ENCODE measurements at places on chromosomes 13 and 19. TPM values are rescaled to one million over a fixed set of nuclear protein-coding genes. Genes with fewer than 3 reads are reported as not detected.

DNA sequence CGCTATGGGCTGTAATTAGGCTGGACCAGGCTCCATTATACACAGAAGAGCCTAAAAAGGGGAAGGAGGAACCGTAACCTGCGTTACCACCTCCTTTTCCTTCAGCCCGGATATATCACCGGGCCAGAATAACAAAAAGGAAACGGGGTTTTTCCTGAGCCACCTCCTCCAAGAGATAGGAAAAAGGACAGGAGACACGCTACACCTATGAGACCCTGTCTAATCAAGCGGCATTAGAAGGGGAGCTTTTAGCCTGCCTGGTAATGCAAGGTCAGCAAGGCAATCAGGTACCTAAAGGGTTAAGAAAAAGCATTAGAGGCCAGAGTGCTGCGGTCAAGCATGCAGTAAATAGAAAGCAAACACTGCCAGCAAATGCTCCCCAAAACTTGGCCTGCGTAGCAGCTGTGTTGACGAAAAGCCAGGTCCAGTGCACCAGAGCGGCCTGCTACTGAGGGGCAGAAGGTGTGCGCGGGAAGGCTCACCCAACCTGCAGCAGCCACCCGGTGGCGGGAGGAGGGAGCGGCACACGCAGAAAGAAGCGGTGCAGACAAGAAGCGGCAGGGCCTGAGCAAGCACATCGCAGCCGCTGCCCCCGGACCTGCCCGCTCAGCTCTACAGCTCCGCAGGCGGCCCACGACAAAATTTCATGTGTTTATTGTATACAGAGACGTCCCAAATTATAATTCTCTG, 1466.1 kb downstream of the UQCRFS1 start:
- DNase-seq: no peak

The CD177 gene
- total RNA-seq: 6.0 TPM

The KLK6 gene
- total RNA-seq: not detected

DNA sequence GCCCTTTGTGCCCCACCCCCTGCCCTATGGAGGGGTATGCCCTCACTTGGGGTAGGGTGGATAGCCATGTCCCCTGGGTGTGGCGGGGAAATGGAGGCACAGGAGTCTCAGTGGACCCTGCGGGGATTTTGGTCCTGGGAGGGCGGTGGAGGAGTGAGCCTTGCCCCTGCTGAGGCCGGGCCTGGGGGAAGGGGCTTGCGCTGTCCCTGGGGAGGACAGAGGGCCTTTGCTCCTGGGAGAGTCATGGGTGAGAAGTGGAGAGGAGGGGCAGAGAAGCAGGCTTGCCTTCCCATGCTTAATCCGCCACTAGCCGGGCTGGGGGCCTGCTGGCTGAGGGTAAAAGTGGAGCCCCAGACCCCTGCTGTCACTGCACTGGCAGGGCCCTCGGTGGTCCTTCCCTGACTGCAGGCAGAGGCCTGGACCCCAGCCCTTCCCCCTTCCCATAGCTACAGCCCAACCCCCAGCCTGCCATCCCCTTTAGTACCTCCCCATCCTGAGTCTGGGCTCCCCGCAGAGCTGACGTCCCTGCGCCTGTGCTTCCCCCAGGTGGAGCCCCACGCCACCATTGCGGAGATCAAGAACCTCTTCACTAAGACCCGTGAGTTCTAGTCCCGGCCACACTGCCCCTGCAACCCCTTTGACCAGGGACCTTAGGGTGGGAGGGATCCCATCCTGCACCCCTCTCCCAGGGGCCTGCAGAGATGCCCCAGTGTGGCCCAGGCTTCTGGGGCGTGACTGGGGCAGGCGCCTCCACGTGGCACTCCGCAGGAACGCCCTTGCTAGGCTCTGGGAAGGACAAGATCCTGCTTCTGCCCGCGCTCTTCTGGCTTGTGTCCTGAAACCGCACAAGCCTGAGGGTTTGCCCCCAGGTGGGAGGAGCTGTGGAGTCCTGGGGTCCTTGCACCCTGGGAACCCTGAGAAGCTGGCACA, 8.9 kb downstream of the NDUFB7 start:
- no peak for DNase-seq

- no peak for DNase-seq
Observed at GRCh38 chr19:36638862-36639510, 27.7 kb downstream of the ZNF461 start.

The CEBPA gene
- total RNA-seq: 10.3 TPM

The CDX2 gene
- total RNA-seq: not detected

- DNase-seq: no peak
Observed at GRCh38 chr13:94710881-94711560, 1.3 kb downstream of the SOX21 start.

DNA sequence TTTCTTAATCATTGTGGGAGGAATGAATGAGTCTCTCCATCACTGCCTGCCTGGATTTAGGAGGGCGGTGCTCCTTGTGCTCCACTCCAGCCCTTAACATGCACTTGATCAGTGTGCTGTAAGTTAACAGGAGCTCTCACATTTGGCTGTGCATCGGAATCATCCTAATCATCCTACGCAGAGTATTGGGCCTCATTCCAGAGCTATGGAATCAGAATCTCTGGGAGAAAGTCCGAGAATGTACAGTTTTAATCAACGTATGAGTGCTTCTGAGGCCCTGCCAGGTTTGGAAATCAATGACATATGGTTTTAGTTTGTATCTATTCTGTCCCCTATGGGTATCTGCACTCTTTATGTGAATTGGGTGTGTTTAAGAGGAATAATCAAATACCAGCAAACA, 34.9 kb upstream of the DCLK1 start:
- DNase-seq: no peak

GRCh38 chr13:93007928-93008327, 218.7 kb upstream of the GPC6 start:
- DNase-seq: no peak

GRCh38 chr13:30301827-30302226, 5.5 kb downstream of the KATNAL1 start:
- no peak for DNase-seq

Measured in aorta (tissue), 5 donors.